ENCODE measurements at places on chromosomes 7 and 10.

GRCh38 chr7:147569116-147569913 is 1021.3 kb upstream of the C7orf33 start:
- no peak for DNase-seq

GRCh38 chr10:102743078-102743587 is 615 bp upstream of the WBP1L start:
- no peak for DNase-seq

DNA sequence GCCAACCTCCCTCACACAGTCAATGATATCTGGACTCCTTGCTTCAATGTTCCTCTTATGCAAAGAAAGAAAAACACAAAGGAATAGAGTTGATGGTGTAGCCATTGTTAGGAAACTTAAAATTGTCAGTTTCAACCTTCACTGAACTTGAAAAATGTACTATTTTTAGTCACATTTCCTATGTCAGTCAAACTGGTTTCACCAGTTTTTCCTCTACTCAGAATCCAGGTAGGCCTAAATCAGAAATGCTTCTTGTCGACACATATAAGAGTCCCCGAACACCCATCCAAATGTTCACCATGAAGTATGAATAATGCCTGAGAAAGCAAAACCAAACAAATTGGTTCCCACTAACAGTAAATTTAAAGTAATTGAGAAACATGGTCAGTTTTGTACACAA is 42.4 kb upstream of the ZMYND11 start:
- DNase-seq, result no peak

- no peak for DNase-seq
Observed at GRCh38 chr7:99021941-99022560, 121.9 kb downstream of the SMURF1 start.

DNA sequence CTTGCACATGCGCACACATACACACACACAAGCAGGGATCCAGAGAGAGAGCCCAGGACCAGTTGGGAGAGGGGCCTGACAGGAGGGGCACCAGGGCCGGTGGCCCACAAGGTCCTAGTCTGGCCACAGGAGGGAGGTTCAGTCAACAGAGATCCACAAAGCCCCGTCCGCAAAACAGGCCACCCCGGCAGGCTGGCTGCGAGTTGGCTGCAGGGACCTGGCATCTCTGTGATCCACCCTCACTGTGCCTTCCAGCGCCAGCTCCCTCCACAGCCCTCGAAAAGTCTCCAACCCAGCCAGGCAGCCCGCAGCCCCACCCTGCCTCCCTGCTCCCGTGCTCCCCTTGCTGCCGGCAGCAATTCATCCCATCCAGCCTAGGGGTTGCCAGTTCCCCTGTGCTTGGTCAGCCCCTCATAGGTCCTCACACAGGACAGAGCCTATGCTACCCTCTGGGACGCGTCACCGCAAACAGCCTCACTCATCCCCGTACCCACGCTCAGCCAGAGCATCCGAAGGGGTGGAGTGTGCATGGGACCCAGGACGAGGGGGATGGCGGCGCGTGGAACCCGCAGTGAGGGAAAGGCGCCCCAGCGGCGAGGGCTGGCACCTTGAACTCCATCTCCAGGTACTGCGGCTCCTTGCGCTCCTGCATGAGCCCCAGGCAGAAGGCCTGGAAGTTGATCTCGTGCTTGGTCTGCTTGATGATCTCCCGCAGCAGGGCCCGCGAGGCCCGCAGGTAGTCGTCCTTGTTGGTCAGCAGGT is 7.5 kb downstream of the INTS1 start:
- no peak for DNase-seq

GRCh38 chr7:43851805-43852204 is 17.5 kb downstream of the MRPS24 start:
- no peak for DNase-seq

DNA sequence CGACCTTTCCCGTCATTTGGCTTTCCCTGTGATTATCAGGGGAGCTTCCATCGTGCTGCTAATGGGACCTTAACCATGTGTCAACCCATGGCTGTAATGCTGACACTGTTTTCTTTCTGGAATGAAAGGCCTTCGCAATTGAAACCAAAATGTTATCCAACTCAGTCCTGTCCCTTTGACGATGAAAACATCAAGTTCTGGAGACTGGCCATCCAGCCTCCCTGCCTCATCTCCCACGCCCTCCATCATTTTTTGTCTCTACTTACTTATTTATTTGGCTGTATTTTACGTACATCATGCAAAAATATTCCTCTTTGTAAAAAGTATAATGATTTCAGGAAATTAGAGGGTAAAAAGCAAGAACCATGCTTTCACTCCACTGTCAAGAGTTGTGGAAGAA is 69.8 kb downstream of the EGFR start:
- DNase-seq, result no peak

DNA sequence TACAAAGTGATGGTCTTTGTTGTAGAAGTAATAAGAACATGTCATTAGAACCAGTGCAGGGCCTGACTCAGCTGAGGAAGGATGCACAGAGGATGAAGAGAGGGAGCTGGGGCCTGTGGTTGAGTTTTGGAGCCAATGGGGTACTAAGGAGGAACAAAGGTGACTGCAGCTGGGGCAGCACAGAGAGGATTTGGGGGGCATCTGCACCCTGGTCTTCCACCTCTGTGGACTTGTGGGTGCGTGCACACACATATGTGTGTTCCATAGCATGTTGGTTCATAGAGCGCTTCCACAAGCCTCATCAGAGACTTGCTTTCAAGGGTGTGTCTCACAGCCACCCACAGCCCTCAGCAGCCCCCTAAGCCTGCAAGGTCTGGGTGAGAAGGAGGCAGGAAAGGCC is 650.3 kb upstream of the MGMT start:
- no peak for DNase-seq

DNA sequence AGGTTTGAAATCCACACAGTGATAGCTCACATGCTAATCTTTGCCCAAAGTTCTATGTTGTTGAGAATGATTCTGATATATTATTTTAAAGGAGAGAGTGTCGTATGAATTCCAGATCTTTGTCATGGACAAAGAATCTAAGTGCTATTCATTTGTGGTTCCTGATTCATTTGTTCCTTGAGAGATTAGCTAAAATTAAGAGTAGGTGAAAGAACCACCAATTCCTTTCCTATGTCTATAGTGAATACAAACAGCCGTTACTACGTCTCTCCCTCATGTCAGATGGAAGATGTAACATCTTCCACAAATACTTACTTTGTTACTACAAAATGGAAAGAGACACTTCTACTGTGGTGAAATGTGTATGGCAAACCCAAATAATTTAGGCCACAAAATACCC is 3.3 kb upstream of the PLXDC2 start:
- no peak for DNase-seq

- no peak for DNase-seq
Observed at GRCh38 chr10:30467651-30468338, 33.8 kb downstream of the MAP3K8 start.

DNA sequence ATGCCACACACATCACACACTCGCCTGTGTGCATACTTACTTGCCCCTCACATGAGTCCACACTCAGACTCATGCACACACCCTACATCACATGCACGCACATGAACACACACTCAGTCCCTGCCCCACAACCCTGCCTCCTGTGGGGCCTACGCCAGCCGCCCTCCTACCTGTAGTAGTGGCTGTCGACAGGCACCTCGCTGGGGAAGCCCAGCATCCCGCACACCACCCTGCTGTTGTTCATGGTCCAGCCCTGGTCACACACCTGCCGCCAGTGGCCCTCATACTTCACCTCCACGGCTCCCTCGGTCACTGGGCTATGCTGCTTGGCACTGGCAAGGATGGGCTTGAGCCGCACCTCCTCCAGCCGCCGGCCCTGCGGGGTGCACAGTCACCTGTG is 7.2 kb downstream of the LOXL4 start:
- no peak for DNase-seq

DNA sequence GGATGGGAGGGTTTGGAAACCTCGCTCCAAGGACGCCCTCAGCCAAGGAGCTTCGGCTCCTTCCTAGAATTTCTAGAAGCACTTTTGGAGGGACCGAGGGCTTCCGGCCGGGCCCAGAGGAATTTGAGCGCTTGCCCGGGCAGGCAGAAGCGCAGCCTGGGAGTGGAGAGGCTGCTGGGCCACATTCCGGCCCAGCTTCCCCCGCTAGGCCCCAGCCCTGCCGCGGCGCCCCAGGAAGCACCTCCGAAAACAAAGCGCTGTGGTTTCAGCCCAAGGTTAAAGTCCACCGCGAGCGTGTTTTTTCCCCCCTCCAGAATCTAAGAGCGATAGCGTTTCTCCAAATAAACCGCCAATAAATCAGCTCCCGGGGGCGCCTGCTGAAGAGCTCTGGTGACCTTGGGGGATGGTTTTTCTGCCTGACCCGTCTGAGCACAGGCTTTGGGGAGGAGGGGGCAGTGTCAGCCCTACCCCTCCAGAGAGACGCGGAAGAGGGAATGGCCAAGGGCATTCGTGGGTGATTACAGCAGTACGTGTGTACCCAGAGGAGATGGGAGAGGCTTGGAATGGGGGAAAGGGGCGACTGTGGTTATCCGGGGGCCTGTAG is 5.7 kb upstream of the TNRC18 start:
- no peak for DNase-seq

DNA sequence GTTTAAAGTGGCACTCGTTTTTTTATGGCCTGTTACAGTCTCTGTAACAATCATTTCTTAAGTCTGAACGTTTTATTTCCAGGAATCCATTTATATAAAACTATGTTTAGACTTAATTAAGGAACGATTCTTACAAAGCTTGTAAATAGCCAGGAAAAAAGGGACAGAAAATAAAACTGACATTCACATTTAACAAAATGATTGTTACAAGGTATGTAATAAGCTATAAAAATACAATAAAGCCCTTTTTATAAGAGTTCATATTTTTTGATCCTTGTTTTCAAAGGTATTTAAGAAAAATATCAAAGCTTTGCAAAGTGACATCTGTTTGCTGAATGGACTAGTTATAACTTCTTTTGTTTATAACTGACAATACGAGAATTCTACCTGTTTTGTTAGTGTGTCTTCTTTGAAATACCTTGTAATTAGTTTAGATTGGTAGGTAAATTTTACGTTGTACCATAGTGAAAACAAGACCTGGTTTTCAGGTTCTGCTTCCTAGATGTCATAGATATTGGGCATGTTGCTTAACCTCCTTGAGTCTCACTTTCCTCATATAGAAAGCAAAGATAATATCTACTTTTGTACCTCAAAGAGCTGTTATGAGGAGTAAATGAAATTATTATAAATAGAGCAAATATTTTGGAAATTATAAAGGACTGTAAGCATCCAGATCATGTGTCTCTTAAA is 25.8 kb downstream of the BTRC start:
- DNase-seq, result no peak

GRCh38 chr10:72709041-72709440 is 17.1 kb downstream of the MCU start:
- no peak for DNase-seq

- no peak for DNase-seq
Observed at GRCh38 chr10:15242261-15242840, 73.9 kb upstream of the NMT2 start.

GRCh38 chr7:142563470-142563869 is 185.8 kb upstream of the PRSS1 start:
- no peak for DNase-seq

DNA sequence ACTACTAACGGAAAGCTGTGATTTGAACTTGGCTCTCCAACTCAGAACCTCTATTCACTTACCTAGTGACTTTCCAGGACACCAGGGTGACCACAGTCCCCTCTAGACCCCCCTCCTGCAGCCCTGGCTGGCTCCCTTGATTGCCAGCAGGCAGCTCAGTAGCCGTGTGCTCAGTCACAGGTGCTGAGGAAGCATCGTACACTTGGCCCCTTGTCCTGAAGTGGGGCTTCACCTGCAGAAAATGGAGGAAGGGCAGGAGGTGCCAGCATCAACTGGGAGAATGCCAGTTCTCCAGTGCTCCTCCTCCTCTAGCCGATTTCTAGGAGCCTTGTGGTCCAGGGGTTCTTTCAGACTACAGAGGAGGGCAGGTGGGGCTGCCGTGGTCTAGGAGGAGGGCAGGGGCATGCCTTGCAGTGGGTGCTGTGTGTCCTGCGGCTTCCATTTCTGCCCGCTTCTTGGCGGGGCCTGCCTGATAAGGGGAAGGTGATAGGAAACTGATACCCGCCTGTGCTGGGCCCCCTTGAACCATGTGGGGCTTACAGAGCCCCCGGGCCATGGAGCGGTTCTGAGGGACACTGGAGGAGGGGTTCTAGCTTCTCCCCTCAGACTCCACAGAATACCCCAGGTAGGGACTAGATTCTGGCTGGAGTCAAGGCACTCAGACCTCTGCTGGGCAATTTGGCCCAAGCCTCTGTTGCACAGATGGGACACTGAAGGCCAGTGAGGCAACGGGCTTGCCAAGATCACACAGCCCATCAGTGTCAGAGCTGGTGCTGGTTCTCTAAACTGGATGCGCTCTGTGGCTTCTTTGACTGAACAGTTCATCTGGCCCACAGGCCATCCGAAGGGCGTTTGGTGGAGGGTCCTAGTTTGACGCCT is 14.0 kb downstream of the FAM241B start:
- DNase-seq, result no peak

DNA sequence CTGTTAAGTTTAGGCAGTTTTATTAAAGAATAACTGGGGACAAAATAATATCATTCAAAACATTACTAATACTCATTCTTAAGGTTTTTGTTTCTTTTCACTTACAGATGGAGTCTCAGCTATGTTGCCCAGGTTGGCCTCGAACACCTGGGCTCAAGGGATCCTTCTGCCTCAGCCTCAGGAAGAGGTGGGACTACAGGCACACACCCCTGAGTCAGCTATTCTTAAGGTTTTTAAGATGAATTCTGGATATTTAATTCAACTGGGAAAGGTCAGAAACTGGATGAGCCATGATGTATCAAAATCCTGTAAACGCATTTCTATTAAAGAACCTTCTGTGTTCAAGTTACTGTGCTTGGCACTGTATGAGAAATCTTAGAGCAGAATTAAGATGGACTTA is 3.5 kb downstream of the OAT start:
- DNase-seq, result no peak

DNA sequence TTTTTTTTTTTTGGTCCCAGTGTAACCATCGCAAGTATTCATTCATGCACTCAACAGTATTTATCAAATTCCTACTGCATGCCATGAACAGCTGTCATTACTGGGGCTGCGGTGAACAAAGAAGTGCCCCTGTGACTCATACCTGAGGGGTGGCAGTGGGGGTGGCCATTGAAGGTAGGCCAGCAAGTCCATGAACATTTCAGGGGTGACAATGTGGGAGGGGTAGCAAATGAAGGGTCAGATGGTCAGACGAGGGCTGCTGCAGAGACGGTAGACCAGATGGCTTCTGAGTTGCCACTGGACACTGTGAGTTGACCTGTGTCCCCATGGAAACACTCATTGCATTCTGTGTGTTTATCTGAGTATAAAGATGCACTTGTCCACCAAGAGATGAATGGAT is 92.5 kb upstream of the PITRM1 start:
- no peak for DNase-seq

- DNase-seq, result no peak
Observed at GRCh38 chr7:132045481-132045980, 489.1 kb upstream of the PODXL start.

- no peak for DNase-seq
Observed at GRCh38 chr7:95157381-95157780, 167.0 kb downstream of the PON1 start.

- DNase-seq, result no peak
Observed at GRCh38 chr10:90062786-90063185, 361.4 kb downstream of the KIF20B start.
